Stimulated activated naive B cell treated with anti-CD40 and anti-IgM and Interleukin-4, amounts not matched to agents 10 μg/mL and 1 μg/mL and 100 μg/mL, for 72 hours (primary cell): ENCODE measurements at places on chromosomes 12 and 14.

- H3K36me3 ChIP-seq = no peaks in the 10 kb centered on the region
- DNase-seq = no peak
- no peaks in the 10 kb centered on the region for H3K4me1 ChIP-seq
Measured at GRCh38 chr12:13444076-13444475, 247.6 kb downstream of the EMP1 start.

GRCh38 chr14:104494483-104494882, 85.1 kb upstream of the C14orf180 start:
- no peak for DNase-seq
- H3K4me3 ChIP-seq = no peak overlapping the region
- H3K27ac ChIP-seq = no peak overlapping the region
- H3K36me3 ChIP-seq = peaks cover 3% of the 10 kb centered on the region

GRCh38 chr12:51645961-51646360, 54.9 kb downstream of the SCN8A start:
- peaks cover 28% of the 10 kb centered on the region for H3K27me3 ChIP-seq
- peaks cover 1% of the 10 kb centered on the region for H3K4me1 ChIP-seq
- no peak for DNase-seq
- H3K4me3 ChIP-seq = no peak overlapping the region

GRCh38 chr12:6059221-6059620, 65.2 kb downstream of the VWF start:
- no peak overlapping the region for H3K4me3 ChIP-seq
- no peak overlapping the region for H3K27ac ChIP-seq
- peaks cover 67% of the 10 kb centered on the region for H3K27me3 ChIP-seq
- DNase-seq = no peak
- H3K36me3 ChIP-seq = no peaks in the 10 kb centered on the region
- peaks cover 6% of the 10 kb centered on the region for H3K4me1 ChIP-seq

DNA sequence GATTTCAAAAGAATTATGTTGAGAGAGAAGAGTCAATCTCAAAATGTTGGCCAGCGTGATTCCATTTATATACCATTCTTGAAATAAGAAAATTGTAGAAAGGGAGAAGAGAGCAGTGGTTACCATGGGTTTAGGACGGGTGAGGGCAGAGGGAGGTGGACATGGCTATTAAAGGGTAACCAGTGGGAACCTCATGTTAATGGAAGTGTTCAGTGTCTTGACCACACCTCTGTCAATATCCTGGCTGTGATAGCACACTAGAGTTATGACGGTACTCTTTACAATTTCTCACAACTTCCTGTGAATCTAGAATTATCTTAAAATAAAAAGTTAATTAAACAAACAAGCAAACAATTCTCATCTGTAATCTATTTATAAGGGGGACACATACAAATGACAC, 821.2 kb downstream of the VRK1 start:
- no peak for DNase-seq
- H3K36me3 ChIP-seq = no peaks in the 10 kb centered on the region
- H3K27me3 ChIP-seq = peaks cover 7% of the 10 kb centered on the region
- H3K4me1 ChIP-seq = no peaks in the 10 kb centered on the region

DNA sequence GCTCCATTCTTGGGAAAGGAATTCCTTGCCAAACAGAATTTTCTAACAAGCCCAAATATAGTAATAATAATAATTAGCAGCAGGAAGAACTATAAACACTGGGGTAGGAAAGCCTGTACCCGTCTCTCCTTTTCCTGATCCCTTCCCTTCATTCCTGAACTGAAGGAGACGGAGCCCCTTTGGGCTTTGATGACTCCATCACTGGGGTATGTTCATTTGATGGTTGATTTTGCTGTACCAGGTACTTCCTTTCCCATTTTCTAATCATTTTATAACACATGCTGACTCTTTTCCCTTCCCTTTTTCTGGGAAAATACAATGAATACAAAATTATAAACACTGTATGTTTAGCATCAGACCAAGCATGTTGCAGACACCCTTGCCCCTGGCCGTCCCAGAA, 3.6 kb upstream of the RCOR1 start:
- H3K4me1 ChIP-seq = peaks cover 32% of the 10 kb centered on the region
- no peak overlapping the region for H3K27ac ChIP-seq
- no peaks in the 10 kb centered on the region for H3K27me3 ChIP-seq
- H3K4me3 ChIP-seq = no peak overlapping the region
- H3K36me3 ChIP-seq = no peaks in the 10 kb centered on the region
- no peak for DNase-seq

GRCh38 chr14:99733211-99733539, 49.1 kb downstream of the CYP46A1 start:
- peaks cover 5% of the 10 kb centered on the region for H3K4me1 ChIP-seq
- H3K36me3 ChIP-seq = no peaks in the 10 kb centered on the region
- H3K27me3 ChIP-seq = peaks cover 80% of the 10 kb centered on the region
- H3K4me3 ChIP-seq = no peak overlapping the region
- H3K27ac ChIP-seq = no peak overlapping the region
